ENCODE measurements at places on chromosomes 5 and 9. TPM values are rescaled to one million over a fixed set of nuclear protein-coding genes. Genes with fewer than 3 reads are reported as not detected.

GRCh38 chr5:6686915-6687409, 26.3 kb upstream of the TENT4A start:
- DNase-seq, result peak; percentile 66

DNA sequence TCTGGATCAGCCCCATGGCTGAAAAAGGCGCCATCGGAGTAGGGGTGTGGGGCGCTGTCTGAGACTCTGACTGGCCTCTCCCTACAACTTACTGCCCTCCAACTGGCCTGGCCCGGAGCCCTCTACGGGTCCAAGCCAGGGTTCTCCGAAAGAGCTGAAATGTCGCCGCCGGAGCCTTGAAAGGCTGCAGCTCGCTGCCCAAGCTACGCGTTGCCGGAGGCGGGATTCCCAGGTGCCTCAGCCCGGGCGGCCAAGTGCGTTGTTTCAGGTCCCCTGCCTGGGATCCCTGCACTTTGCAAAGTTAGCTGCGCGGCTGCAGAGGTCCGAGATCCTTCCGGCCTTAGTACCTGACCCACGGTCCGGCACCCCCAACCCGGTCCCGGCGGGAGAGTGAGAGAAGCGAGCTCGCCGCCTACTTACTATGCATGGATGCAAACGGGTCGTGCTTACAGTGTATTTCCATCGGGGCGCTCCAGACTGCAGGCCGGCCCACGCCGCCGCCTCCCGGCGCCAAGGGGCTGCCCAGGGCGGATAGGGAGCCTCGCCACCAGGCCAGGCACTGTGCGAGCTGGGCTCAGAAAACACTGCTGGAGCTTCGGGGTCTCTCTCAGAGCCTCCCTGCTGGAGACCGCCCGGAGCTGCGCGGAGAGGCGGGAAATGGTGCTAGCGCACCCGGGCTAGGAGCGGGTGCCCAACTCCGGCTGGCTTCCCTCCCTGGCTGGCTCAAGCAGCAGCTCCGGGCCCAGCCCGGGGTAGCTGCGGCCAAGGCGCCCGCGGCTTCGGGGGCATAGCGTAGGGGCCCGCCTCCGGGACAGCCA, 7.7 kb downstream of the PAX5 start:
- no peak for DNase-seq

DNA sequence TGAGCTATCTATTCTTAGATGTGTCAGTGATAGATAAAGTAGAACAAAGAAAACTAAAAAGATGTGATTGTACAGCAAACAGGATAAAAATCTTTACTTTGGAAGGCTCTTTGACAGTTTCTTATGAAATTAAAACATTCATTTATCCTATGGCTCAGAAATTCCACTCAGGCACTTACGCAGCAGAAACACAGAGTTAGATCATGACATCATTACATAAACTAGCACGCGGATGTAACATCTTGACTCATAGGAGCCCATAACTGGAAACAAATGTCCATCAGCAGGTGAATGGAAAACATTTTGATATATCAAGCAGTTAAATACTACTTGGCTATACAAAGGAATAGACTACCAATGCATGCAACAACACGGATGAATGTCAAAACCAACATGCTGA, 45.3 kb downstream of the ICE1 start:
- DNase-seq, result no peak

- no peak for DNase-seq
Measured at GRCh38 chr5:179612577-179613459, 10.7 kb downstream of the HNRNPH1 start.

DNA sequence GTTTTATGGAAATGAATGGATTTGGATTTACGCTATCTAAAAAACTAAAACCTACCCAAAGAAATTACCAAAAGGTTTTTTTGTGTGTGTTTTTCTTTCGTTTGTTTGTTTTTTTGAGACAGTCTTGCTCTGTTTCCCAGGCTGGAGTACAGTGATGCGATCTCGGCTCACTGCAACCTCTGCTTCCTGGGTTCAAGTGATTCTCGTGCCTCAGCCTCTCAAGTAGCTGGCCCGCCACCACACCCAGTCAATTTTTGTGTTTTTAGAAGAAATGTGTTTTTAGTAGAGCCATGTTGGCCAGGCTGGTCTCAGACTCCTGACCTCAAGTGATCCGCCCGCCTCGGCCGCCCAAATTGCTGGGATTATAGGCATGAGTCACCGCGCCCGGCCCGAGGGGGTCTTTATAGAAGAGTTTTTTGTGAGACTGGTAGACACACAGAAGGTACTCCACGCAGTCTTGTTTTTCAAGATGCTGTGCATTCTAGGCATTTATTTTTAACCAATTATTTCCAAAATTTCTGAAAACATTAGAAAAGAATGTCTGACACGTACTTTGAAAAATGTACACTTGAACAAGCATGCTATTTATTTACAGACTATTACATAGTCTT, 75.7 kb downstream of the NR6A1 start:
- no peak for DNase-seq

DNA sequence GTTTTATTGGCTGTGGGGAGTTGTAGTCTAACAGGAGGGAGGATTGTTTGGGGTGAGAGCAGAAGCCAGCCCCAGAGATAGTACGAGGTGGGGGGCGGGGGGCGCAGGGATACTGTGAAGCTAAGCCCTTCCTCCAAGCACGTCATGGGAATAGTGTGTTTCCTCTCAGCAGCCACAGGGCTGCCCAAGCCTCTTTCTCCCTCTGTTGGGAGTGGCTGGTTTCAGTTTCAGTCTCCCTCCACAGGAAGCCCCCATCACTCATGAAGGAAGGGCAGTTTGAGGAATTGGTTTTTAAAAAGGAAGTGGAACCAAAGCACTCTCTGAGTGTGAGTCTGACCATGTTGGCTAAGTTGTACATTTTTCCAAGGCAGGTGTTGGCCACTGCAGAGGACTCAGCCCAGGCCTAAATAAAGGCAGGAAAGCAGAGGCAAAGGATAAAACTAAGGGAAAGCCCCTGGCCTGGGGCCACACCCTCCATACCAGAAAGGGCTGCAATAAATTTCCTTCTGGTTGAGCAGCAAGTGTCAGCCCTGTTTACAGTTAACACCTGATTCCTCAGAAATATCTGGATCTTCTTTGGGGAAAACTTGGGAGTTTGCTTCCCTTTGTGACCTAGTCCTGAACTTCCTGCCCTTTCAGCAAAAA, 3.2 kb downstream of the RAB24 start:
- DNase-seq, result no peak

DBH gene
- 0.80 TPM for polyA plus RNA-seq

ANKHD1 gene
- polyA plus RNA-seq, result 106 TPM
